ENCODE measurements at places on chromosomes 1 and 21. TPM values are rescaled to one million over a fixed set of nuclear protein-coding genes. Genes with fewer than 3 reads are reported as not detected.

GRCh38 chr1:38746941-38747600, 112.5 kb downstream of the RRAGC start:
- no peaks in the 10 kb centered on the region for H3K4me1 ChIP-seq
- no peak overlapping the region for H3K27ac ChIP-seq
- no peaks in the 10 kb centered on the region for H3K36me3 ChIP-seq
- H3K27me3 ChIP-seq, result no peaks in the 10 kb centered on the region
- DNase-seq, result no peak

GRCh38 chr1:21833392-21833976, 21.4 kb downstream of the LDLRAD2 start:
- H3K27me3 ChIP-seq, result no peaks in the 10 kb centered on the region
- no peak overlapping the region for H3K4me3 ChIP-seq
- peaks cover 14% of the 10 kb centered on the region for H3K36me3 ChIP-seq
- no peak for DNase-seq

KRTAP19-5 gene
- total RNA-seq, result not detected

KRTAP21-2 gene
- total RNA-seq, result not detected

- no peaks in the 10 kb centered on the region for H3K27me3 ChIP-seq
- no peaks in the 10 kb centered on the region for H3K36me3 ChIP-seq
- no peak overlapping the region for H3K27ac ChIP-seq
Observed at GRCh38 chr1:156069490-156070455, 8.8 kb downstream of the RAB25 start.

RAP1GAP gene
- total RNA-seq, result 104 TPM

OR6K6 gene
- not detected for total RNA-seq

- DNase-seq, result no peak
- H3K4me3 ChIP-seq, result no peak overlapping the region
- no peaks in the 10 kb centered on the region for H3K36me3 ChIP-seq
- no peak overlapping the region for H3K27ac ChIP-seq
Observed at GRCh38 chr1:103447471-103447870, 78.0 kb upstream of the RNPC3 start.

DNA sequence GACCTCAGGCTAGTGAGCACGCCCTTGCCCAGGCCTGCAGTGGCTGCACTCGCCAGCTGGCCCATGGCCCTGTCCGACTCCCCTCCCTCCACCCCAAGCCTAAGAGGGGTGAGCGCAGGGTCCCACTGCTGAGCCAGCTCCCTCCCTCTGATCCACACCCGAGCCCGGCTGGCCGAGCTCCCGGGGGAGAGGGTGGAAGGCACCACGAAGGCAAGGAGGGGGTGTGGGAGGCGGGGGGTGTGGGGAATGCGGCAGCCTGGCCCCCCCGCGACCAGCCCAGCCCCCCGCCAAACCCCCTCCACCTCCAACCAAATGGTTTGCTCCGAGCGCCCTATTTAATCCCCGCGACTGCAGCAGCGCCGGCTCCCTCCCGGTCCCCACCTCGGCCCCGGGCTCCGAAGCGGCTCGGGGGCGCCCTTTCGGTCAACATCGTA, at the start of gene CADM3:
TSS of gene CADM3 (plus strand) at position 362 of the 434 bp plus-strand sequence. CDS start 151 bp downstream, outside the sequence.
- no peaks in the 10 kb centered on the region for H3K36me3 ChIP-seq
- no peak within 1 kb of the TSS for H3K4me3 ChIP-seq
- H3K27me3 ChIP-seq, result peaks cover 6% of the 10 kb centered on the region
- DNase-seq, result no peak
- H3K27ac ChIP-seq, result no peak within 1 kb of the TSS
- peaks cover 16% of the 10 kb centered on the region for H3K4me1 ChIP-seq

PAQR6 gene
- not detected for total RNA-seq

GRCh38 chr1:50665413-50665812, 242.2 kb upstream of the DMRTA2 start:
- no peaks in the 10 kb centered on the region for H3K36me3 ChIP-seq
- H3K4me1 ChIP-seq, result peaks cover 19% of the 10 kb centered on the region
- no peak for DNase-seq

KPRP gene
- total RNA-seq, result not detected

ARHGAP30 gene
- total RNA-seq, result 3.1 TPM

MKNK1 gene
- total RNA-seq, result 155 TPM

- H3K27me3 ChIP-seq, result no peaks in the 10 kb centered on the region
- H3K36me3 ChIP-seq, result no peaks in the 10 kb centered on the region
- no peak overlapping the region for H3K27ac ChIP-seq
- no peak for DNase-seq
- no peak overlapping the region for H3K4me3 ChIP-seq
- H3K4me1 ChIP-seq, result peaks cover 9% of the 10 kb centered on the region
Observed at GRCh38 chr1:176193663-176194062, 13.4 kb downstream of the COP1 start.

GJC2 gene
- total RNA-seq, result 1.6 TPM

GRCh38 chr21:24590261-24590660, 1017.0 kb downstream of the MRPL39 start:
- H3K27me3 ChIP-seq, result no peaks in the 10 kb centered on the region
- DNase-seq, result no peak
- H3K27ac ChIP-seq, result no peak overlapping the region

DNA sequence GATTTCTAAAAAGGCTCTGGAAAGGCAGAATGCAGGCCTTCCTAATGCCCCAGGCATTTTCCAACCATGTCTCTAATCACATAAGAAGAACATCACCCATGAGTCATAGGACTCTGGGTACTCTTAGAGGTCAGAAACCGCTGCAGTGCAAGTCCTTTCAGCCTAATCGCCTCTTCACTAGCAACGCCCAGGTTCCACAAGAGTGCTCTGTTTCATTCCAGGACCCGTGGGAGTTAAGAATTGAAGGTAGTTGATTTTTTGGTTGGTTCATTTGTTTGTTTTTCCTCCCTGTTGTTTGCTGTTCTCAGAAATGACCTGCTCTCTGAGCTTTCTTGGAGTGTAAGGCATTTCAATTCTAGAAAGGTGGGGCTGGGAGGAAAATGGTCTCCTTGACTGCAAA, 123.2 kb downstream of the NR5A2 start:
- no peak for DNase-seq
- H3K4me1 ChIP-seq, result peaks cover 45% of the 10 kb centered on the region
- no peak overlapping the region for H3K4me3 ChIP-seq
- peaks cover 3% of the 10 kb centered on the region for H3K36me3 ChIP-seq
- H3K27me3 ChIP-seq, result no peaks in the 10 kb centered on the region

MAP3K21 gene
- total RNA-seq, result 62.3 TPM

- no peak for DNase-seq
- H3K27me3 ChIP-seq, result no peaks in the 10 kb centered on the region
- no peaks in the 10 kb centered on the region for H3K36me3 ChIP-seq
Observed at GRCh38 chr1:22761821-22762220, 51.2 kb downstream of the EPHB2 start.

GRIK3 gene
- 0.99 TPM for total RNA-seq

KLF17 gene
- total RNA-seq, result not detected

- H3K4me1 ChIP-seq, result no peaks in the 10 kb centered on the region
- no peaks in the 10 kb centered on the region for H3K27me3 ChIP-seq
- H3K4me3 ChIP-seq, result no peak overlapping the region
- DNase-seq, result no peak
- no peaks in the 10 kb centered on the region for H3K36me3 ChIP-seq
- H3K27ac ChIP-seq, result no peak overlapping the region
Observed at GRCh38 chr21:21406921-21407320, 408.7 kb downstream of the NCAM2 start.

GRCh38 chr1:63713627-63714481, 60.0 kb upstream of the ROR1 start:
- peaks cover 32% of the 10 kb centered on the region for H3K4me1 ChIP-seq
- H3K27me3 ChIP-seq, result no peaks in the 10 kb centered on the region
- H3K27ac ChIP-seq, result no peak overlapping the region
- DNase-seq, result no peak
- H3K4me3 ChIP-seq, result no peak overlapping the region
- H3K36me3 ChIP-seq, result no peaks in the 10 kb centered on the region

UBXN10 gene
- total RNA-seq, result 1.0 TPM

HTR6 gene
- total RNA-seq, result not detected

KMO gene
- 1.3 TPM for total RNA-seq

GRCh38 chr1:109170035-109170764, 43.5 kb upstream of the SARS1 start:
- no peak overlapping the region for H3K4me3 ChIP-seq
- H3K4me1 ChIP-seq, result no peaks in the 10 kb centered on the region
- DNase-seq, result no peak
- H3K36me3 ChIP-seq, result no peaks in the 10 kb centered on the region
- peak overlapping the region; percentile 49 for H3K27ac ChIP-seq
- H3K27me3 ChIP-seq, result no peaks in the 10 kb centered on the region

- H3K4me3 ChIP-seq, result no peak overlapping the region
- no peak overlapping the region for H3K27ac ChIP-seq
- H3K27me3 ChIP-seq, result no peaks in the 10 kb centered on the region
- peaks cover 12% of the 10 kb centered on the region for H3K4me1 ChIP-seq
- no peaks in the 10 kb centered on the region for H3K36me3 ChIP-seq
Observed at GRCh38 chr21:43591571-43591970, 67.7 kb downstream of the HSF2BP start.

SAMSN1 gene
- total RNA-seq, result 1.8 TPM

DNA sequence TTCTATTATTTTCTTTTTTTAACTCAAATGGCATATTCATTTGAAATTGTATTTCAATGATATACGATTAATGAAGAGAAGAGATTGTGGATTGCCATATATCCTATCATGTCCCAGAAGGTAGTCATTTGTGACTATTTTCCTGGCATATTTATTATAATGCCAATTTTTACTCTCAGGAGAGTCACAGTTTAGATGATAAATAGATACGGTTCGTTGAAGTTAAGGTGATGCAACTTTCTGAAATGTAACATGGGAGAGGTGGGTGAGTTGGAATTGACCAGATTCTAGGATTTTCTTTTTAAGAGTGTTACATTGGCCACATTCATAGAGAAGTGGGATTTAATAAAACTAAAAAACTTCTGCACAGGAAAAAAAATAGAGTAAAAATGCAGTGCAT, 1138.5 kb downstream of the NCAM2 start:
- H3K27ac ChIP-seq, result no peak overlapping the region
- DNase-seq, result no peak
- no peak overlapping the region for H3K4me3 ChIP-seq
- H3K27me3 ChIP-seq, result no peaks in the 10 kb centered on the region
- H3K36me3 ChIP-seq, result no peaks in the 10 kb centered on the region

GRCh38 chr1:156622581-156623297, 3.5 kb downstream of the HAPLN2 start:
- DNase-seq, result no peak
- peaks cover 19% of the 10 kb centered on the region for H3K4me1 ChIP-seq
- no peak overlapping the region for H3K4me3 ChIP-seq
- H3K36me3 ChIP-seq, result no peaks in the 10 kb centered on the region

DNA sequence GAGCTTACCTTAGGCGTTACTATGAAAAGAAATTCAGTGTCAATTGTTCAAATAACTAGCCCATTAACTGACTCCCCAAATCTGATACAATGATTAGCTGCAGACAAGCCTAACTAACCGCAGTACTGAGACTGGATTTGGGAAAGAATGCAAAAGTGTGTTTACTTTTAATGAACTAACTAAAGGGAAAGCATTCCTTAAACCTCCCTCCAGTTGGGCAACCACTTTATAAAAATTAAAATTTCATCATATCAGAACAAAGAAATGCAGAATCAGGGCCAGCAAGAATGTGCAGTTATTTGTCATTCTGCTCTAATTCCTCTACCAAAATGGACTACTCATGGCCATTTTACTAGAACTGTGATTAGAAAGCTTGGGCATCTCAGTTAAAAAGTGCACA, 11.7 kb upstream of the NR5A2 start:
- H3K4me3 ChIP-seq, result no peak overlapping the region
- H3K4me1 ChIP-seq, result peaks cover 16% of the 10 kb centered on the region
- H3K27me3 ChIP-seq, result no peaks in the 10 kb centered on the region
- H3K36me3 ChIP-seq, result no peaks in the 10 kb centered on the region
- no peak overlapping the region for H3K27ac ChIP-seq

DNA sequence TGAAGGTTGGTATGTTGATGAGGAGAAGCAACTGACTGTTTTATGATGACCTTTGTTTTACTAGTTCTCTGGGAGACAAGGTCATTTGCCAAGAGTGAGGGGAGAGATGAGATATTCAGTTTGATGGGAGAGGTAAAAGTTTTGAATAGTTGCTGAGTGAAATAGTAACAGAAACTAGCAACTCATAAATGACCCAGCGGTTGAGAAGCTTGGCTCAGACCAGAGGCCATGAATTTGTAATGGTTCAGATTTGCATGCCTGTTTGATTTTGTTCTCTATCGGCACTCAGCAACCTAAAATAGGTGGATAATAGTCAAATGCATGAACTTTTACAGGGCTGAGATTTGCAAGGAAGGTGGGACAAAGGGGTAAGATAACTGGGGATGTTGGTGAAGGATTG, 6.6 kb downstream of the CCDC30 start:
- H3K4me1 ChIP-seq, result peaks cover 3% of the 10 kb centered on the region
- H3K36me3 ChIP-seq, result no peaks in the 10 kb centered on the region
- no peak overlapping the region for H3K27ac ChIP-seq
- no peak for DNase-seq
- no peaks in the 10 kb centered on the region for H3K27me3 ChIP-seq

RAB25 gene
- 31.3 TPM for total RNA-seq

OR2L13 gene
- not detected for total RNA-seq

DNA sequence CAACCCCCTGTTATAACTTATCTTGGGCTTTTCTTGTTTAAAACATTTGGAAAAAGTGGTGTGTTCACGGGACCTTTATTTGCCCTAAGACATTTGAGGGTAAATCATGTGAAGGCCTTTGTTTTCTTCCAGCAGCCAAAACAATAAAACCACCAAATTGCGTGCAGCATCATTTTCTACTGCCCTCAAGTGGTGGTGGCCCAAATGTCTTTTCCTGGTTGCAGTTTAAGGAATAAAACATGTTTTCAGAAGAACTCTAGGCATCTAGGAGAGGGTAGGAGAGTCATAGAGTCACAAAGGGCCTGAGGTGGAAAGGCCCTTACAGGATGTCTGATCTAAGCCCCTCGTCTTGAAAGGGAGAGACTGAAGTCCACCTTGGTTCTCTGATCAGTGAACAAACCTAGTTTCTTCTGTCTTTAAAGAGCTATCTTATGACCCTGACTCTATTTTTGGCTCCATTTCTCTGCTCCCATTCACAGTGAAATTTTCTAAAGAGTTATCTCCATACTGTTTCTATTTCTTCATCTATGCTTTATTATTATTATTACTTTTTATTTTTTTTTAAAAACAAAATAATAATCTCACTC, 16.0 kb upstream of the EPS15 start:
- no peak overlapping the region for H3K4me3 ChIP-seq
- H3K36me3 ChIP-seq, result no peaks in the 10 kb centered on the region
- no peak overlapping the region for H3K27ac ChIP-seq
- H3K4me1 ChIP-seq, result no peaks in the 10 kb centered on the region
- H3K27me3 ChIP-seq, result no peaks in the 10 kb centered on the region

LEPROT gene
- total RNA-seq, result 47.7 TPM

DNA sequence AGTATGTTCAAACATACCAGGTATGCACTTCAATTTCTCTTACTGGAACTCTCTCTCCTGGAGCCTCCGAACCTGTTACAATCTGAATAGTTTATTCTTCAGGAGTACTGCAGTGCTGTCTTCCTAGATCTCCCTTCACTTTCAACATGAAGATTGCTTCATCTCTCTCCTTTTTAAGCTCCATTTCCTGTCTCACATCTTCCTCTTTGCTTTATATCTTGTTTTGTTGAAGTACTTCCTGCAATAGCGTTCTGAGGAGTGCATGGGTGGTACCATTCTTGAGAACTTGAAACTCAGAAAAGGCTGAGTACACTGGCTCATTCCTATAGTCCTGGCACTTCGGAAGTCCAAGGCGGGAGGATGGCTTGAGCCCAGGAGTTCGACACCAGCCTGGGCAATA, 15.7 kb upstream of the C1orf146 start:
- no peaks in the 10 kb centered on the region for H3K27me3 ChIP-seq
- no peak overlapping the region for H3K4me3 ChIP-seq
- no peak overlapping the region for H3K27ac ChIP-seq
- H3K4me1 ChIP-seq, result no peaks in the 10 kb centered on the region
- DNase-seq, result no peak
- H3K36me3 ChIP-seq, result no peaks in the 10 kb centered on the region

TSPAN1 gene
- total RNA-seq, result 5.2 TPM

- H3K36me3 ChIP-seq, result no peaks in the 10 kb centered on the region
- no peak overlapping the region for H3K27ac ChIP-seq
- no peak for DNase-seq
- H3K4me3 ChIP-seq, result no peak overlapping the region
Observed at GRCh38 chr1:34276606-34277005, 99.9 kb downstream of the C1orf94 start.

All from body of pancreas (tissue), 4 donors.